Endothelial cell of umbilical vein (primary cell): ENCODE measurements at places on chromosomes 1 and 21. TPM values are rescaled to one million over a fixed set of nuclear protein-coding genes. Genes with fewer than 3 reads are reported as not detected.

Gene PLA2G2D
- not detected in 2 replicates for total RNA-seq

Gene NID1
- 87.0 and 102 TPM in 2 replicates for total RNA-seq

DNA sequence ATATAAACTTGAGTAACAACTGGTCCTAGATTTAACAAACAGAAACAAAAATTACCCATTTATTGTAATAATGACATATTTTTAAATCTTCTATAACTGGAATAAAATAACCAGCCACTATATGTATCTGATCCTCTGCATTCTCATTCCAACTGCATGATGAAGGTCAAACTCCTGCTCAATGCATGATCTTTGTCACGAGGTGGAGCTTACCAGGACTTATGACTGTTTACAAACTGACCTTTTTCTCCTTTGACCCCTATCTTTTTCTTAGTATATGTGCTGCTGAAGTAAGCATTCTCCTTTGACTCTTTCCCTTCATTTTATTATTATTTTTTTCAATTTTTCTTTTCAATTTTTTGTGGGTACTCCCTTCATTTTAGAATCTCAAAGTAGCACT is 252.2 kb downstream of the PDE4B start:
- no peak overlapping the region for H3K4me3 ChIP-seq
- no peak overlapping the region for H3K27ac ChIP-seq
- peaks cover 6% of the 10 kb centered on the region for H3K4me1 ChIP-seq
- no peaks in the 10 kb centered on the region for H3K36me3 ChIP-seq

DNA sequence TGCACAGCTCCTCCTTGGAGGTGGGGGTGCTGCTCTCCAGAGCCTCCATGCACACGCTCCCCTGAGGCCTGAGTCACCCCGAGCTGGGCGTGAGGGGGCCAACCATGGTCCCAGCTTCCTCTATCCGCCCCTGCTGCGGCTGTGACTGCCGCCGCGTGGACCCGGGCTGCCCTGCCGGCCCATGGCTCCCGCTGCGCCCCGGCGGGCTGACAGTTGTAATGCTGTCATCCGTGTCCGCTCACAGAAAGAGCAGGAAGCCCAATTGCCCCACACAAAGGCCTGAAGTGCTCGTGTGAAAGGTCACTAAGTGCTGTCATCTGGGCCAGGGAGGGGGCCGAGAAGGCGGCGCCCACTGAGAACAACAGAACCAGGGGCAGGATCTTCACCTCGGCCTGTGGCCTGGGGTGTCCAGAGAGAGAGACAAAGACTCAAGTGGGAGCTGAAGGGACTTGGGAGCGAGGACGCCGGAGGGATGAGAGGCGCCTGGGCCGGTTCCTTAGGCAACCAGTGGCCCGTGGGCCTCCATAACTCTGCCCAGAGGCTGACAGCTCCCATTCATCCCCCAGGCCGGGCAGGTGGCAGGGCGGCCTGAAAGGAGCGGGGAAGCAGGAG is 31.5 kb downstream of the OLIG1 start:
- H3K4me3 ChIP-seq: no peak overlapping the region
- peaks cover 19% of the 10 kb centered on the region for H3K27me3 ChIP-seq
- H3K4me1 ChIP-seq: no peaks in the 10 kb centered on the region
- no peak for DNase-seq
- H3K27ac ChIP-seq: no peak overlapping the region

DNA sequence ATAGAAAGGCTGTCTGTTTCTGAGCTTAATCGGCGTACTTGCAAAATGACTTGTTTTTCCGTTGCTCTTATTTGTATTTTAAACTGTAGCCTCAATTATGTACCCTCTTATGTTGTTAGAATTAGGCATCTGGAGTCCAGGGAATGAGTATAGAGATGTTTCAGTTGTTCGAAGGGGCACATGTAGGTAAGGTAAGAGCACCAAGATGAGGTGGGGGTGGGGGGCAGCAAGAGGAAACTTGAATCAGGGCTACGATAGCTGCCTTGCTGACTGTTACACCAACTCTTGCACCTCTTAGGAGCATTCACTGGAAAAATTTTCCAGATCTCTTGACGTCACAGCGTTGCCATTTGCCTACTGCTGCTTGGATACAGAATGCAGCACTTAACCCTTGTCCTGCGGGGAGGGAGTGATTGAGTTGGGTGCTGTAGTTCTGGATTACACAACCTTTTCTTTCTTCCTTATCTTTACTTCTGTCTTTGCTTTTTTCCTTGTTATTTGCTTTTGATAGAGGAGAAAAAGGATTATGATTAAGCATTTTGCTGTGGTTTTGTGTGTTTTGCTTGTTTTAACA is 3.2 kb downstream of the ATP1B1 start:
- H3K27me3 ChIP-seq: no peaks in the 10 kb centered on the region
- DNase-seq: peak; percentile 68
- H3K4me3 ChIP-seq: no peak overlapping the region
- H3K36me3 ChIP-seq: no peaks in the 10 kb centered on the region
- H3K4me1 ChIP-seq: peaks cover 68% of the 10 kb centered on the region
- H3K27ac ChIP-seq: peak overlapping the region; percentile 89

DNA sequence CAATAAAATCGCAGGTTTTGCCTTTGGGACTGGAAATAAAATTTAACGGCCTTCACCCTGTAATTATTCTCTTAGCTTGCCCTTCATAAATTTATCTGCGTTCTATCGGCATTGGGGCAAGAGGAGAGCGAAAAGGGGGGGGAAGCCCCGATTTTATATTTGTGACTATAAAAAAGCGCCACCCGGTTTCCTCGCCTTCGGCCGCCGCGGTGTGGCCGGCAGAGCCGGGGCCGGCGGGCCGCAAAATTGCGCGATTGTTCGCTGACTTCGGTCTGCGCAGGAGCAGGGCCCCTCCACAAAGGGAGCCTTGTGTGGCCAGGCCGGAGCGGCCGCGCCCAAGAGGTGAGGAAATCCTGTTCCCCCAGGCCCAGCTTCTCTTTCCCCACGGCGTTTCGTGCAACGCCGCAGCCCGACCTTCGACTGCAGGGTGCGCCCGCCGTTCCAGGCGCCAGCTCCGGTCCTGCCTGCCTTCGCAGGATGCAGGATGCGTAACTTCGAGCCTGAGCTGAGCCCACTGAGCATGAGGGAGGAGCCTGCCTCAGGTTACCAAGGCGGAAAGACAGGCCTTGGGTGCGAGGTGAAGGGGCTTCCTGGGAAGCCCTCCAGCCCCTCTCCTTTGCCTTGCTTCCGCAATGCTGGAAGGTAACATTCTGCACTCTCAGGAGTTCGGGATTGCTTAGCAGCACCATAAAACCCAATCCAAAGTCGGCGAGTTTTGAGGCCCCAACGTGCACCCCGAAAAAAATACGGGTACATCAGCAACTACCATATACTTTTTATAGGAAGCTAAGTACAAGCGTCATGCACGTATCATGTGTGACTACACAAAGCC is 4.9 kb upstream of the TBX15 start:
- no peaks in the 10 kb centered on the region for H3K36me3 ChIP-seq
- H3K27ac ChIP-seq: no peak overlapping the region
- no peak overlapping the region for H3K4me3 ChIP-seq
- no peak for DNase-seq
- peaks cover 12% of the 10 kb centered on the region for H3K4me1 ChIP-seq
- peaks cover 95% of the 10 kb centered on the region for H3K27me3 ChIP-seq

DNA sequence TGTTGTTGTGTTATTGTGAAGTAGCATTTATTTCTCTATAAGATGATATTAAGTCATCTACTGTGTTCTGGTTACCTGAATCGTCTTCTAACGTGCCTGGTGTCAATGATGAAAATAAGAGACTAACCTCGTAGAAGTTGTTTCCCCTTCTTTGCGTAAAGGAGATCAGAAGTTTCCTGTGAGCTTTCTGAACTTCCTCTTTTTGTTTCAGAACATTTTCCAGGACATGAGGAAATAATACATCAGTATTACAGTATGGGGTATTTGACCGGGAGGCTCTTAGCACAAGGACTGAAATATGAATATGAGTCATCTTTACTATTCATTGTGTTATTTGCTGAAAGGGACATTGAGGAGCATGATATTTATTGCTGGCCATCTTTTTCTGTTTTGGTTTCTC is 1.3 kb downstream of the ST6GALNAC3 start:
- DNase-seq: peak; percentile 87
- H3K4me3 ChIP-seq: no peak overlapping the region
- H3K4me1 ChIP-seq: peaks cover 26% of the 10 kb centered on the region
- H3K27me3 ChIP-seq: no peaks in the 10 kb centered on the region
- no peaks in the 10 kb centered on the region for H3K36me3 ChIP-seq

- peaks cover 2% of the 10 kb centered on the region for H3K4me1 ChIP-seq
- no peak overlapping the region for H3K27ac ChIP-seq
- H3K27me3 ChIP-seq: peaks cover 27% of the 10 kb centered on the region
- H3K36me3 ChIP-seq: no peaks in the 10 kb centered on the region
- no peak overlapping the region for H3K4me3 ChIP-seq
- DNase-seq: no peak
Measured at GRCh38 chr1:42385283-42385682, 4.7 kb downstream of the RIMKLA start.

DNA sequence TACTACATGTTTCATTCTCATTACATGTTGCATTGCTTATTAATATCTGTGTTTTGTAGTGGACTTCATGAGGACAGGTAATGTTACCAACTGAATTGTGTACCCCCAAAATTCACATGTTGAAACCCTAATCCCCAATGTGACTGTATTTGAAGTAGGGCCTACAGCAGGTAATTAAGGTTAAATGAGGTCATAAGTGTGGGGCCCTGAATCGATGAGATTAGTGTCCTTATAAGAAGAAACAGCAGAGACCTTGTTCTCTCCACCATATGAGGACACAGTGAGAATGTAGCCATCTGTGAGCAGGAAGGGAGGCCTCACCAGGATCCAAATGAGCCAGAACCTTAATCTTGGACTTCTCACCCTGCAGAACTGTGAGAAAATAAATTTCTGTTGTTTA is 15.0 kb upstream of the IFNAR1 start:
- no peak for DNase-seq
- no peak overlapping the region for H3K27ac ChIP-seq

DNA sequence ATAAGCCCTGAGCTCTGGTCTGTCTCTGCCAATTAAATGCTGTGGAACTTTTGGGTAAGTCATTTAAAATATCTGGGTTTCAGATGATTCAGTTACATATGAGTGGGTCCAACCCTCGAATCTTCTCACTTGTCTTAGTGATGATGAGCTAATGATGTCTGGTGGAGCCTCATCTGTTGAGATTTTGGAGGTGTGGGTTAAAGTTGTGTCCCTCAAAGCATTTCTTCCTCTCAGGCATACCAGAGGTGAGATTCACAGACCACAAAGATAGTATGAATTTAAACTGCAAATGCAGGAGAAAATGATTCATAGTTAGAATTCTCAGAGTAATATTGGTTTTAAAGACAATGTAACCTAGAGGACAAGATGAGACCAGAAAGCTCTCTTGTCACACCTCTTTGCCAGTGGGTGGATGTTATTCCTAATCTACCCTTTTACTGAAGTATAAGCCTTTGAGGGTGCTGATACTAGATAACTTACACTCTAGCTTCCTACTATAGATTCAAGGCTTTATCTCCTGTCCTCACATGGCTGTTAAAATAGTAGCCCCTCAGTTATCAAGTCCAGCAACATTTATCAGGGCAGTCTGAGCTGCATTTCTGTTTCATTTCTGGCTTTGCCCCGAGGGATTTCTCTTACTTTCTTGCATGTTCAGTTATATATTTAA is 90.7 kb downstream of the MT1HL1 start:
- no peaks in the 10 kb centered on the region for H3K36me3 ChIP-seq
- DNase-seq: no peak
- no peaks in the 10 kb centered on the region for H3K27me3 ChIP-seq
- H3K4me1 ChIP-seq: no peaks in the 10 kb centered on the region
- no peak overlapping the region for H3K27ac ChIP-seq

- no peak overlapping the region for H3K4me3 ChIP-seq
- no peaks in the 10 kb centered on the region for H3K36me3 ChIP-seq
- no peaks in the 10 kb centered on the region for H3K4me1 ChIP-seq
Measured at GRCh38 chr1:208756339-208756981, 512.3 kb upstream of the PLXNA2 start.

GRCh38 chr1:70205071-70205433 is 327 bp downstream of the LRRC40 start:
- peaks cover 3% of the 10 kb centered on the region for H3K36me3 ChIP-seq
- H3K27me3 ChIP-seq: no peaks in the 10 kb centered on the region

- no peak for DNase-seq
- H3K27ac ChIP-seq: no peak overlapping the region
- no peak overlapping the region for H3K4me3 ChIP-seq
Measured at GRCh38 chr1:67463298-67463955, 33.2 kb upstream of the SERBP1 start.
